ENCODE measurements at places on chromosomes 6 and 20.
A peak's percentile ranks its signal among the peaks of the same experiment; 100 is the strongest.

DNA sequence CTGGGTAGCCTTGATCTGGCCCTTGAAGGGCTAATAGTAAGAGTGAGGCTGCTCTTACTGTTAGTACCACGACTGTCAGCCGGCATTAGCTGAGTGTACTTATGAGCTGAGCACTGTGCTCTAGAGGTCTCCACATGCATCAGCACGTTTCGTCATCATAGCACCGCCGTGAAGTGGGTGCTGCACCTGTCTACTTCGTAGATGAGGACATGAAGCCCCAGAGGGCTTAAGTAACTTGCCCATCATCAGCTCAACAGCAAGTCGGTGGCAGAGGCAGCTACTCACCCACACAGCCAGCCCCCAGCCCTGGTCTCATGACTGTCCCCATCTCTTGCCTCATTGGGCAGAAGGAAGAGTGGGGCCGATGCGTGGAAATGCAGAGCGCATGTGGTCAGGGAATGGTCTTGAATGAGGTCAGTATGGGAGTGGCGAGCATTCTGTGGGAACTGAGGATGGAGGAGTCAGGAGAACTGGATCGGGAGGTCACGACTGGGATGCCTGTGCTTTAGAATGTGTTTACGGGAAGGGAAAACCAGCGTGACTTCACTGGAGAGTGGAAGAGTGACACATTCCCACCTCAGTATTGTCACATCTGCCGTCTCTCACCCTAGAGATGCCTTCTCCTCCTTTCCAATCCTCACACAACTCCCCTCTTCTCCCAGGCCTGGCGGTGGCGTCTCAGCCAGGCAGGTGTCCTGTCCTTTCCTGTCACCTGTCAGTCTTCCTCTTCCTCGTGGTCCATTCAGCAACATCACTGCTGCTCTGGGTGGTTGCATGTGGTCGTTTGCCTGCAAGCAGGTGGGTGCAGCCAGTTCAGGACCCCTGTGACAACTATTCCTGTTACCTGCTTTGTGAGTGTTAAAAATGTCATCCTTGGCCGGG, 6.0 kb downstream of the SYTL3 start:
- DNase-seq = no peak

- no peak for DNase-seq
These were observed 241.8 kb upstream of the MMS22L start for GRCh38 chr6:97524811-97525210.

GRCh38 chr6:122014961-122015360, 384.5 kb upstream of the HSF2 start:
- no peak for DNase-seq

DNA sequence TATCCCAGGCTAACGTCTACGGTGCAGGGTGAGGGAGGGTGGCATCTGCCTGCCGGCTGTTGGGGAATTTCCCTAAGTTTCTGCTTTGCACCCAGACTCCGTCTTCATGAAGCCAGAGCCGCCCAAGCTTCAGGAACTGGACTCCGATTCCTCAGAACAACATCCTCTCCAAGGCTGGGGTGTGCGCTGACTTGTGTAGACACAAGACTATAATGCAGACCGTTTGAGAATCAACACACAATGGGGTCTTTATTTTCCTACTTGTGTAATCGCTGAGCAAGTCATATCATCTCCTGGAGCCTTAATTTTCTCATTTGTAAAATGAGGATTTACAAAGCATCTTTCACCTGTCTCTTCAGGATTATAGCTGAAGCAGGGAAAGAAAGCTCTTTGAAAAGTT, 160.5 kb upstream of the AGPAT4 start:
- no peak for DNase-seq

- DNase-seq = no peak
These were observed 159.2 kb downstream of the CD109 start for GRCh38 chr6:73854998-73855718.

- no peak for DNase-seq
These were observed 99.4 kb upstream of the MCHR2 start for GRCh38 chr6:100093405-100093804.

DNA sequence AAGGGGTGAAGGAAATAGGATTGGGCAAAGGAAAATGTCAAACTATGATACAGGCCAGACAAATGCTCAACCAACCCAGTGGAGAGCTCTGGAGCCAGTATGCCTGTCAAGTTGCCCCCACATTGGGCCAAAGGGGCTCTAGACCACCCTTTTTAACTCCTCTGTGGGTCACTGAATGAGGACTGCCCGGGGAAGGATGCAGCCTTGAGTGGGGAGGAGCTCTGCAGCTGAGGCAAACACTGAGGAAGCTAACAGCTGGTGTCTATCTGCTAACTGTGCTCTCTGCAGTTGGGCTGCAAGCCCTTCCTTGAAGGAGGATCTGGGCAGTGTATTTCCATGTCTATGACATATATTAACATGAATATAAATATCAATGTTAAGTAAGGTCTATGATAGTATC, 98.4 kb upstream of the PRSS16 start:
- no peak for DNase-seq

- DNase-seq = no peak
These were observed 35.0 kb downstream of the NKAIN2 start for GRCh38 chr6:123838505-123839234.

- no peak for DNase-seq
These were observed 13.5 kb upstream of the PRDM1 start for GRCh38 chr6:106072501-106073090.

DNA sequence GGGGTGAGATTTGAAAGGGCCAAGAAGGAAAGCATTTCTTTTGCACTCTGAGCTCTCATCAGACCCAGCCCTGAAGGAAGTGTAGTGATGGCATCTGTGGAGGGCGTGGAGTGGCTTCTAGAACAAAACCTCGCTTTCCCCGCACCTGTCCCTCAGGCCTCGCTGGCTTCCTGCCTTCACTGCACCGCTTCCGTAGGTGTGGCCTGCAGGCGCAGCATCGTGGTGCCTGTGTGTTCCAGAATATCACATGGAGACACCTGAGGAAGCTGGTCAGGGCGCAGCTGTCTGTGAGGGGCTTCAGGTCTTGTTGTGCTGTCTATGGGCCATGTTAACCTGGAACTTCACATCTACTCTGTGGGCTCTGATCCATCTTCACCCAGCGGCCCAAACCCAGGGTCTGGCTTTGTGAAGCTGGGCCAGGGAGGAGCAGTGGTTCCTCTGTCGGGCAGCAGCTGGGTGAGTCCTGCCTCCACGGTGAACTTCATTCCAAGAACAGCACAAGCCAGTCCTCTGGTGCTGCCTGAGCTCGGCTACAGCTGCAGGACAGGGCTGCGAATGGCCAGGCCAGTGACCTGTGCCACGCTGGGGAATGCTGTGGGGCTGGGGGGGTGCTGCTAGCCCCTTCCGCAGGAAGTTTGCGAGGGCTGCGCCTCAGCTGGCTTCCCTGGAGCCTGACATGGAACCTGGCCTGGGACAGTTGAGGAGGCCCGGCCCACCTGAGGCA, 40.9 kb downstream of the DSTN start:
- peak; percentile 36 for DNase-seq

DNA sequence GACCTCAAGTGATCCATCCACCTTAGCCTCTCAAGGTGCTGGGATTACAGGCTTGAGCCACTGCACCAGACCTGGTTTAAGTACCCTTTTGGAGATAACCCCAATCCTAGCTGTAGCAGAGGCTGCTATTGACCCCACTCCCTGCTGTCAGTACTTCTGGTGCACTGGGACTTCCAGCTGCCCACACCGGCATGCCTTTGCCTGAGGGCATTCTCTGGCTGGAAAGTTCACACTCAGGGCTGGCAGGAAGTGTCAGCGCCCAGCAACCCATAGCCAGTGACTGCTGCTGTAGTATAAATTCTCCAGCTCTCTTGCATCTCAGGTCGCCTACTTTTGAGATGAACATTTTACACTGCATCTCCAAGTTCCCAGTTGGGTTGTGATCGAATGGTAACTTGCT, 75.3 kb downstream of the UTRN start:
- DNase-seq = no peak

GRCh38 chr20:44496976-44497375, 21.3 kb downstream of the TTPAL start:
- DNase-seq = peak; percentile 47

DNA sequence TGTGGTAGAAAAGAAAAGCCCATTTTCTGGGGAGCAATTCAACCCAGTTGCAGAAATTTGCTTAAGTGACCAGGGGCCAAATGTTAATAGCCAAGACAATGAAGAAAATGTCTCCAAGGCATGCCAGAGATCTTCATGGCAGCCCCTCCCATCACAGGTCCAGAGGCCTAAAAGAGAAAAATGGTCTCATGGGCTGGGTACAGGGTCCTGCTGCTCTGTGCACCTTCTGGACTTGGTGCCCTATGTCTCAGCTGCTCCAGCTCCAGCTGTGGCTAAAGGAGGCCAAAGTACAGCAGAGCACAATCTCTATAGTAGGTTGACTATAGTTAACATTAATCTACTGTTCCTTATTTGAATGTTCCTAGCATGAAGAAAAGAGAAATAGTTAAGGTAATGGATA, 44.7 kb downstream of the FRK start:
- DNase-seq = no peak

GRCh38 chr6:166683477-166683876, 56.4 kb upstream of the RPS6KA2 start:
- DNase-seq = no peak

DNA sequence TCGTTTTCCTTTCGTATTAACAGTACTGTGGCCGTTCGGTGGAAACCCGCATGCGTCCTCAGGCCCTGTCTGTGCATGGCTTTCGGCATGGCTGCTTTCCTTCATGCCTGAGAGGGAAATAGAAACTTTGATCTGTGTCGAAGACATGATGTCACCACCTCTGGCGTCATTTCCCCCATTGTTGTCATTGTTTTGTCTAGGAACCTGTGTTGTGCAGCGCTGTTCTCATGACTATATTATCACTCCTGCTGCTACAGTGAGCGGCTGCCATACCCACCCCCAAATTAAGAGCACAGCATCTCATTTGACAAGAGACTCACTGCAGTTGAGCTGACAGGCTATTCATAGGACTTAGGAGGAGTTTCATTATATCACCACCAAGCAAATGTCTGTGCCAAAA, 172.3 kb downstream of the TMEM242 start:
- DNase-seq = no peak
